ENCODE measurements at places on chromosomes 3 and 15.

GRCh38 chr3:100796556-100796955 lies 87.3 kb downstream of the TFG start:
- peak; percentile 9 for DNase-seq

GRCh38 chr3:127597020-127597771 lies 1.0 kb upstream of the MCM2 start:
- DNase-seq, result no peak

GRCh38 chr3:27127195-27127594 lies 242.0 kb downstream of the NEK10 start:
- no peak for DNase-seq

GRCh38 chr15:52193321-52193720 lies 2.1 kb upstream of the GNB5 start:
- no peak for DNase-seq

DNA sequence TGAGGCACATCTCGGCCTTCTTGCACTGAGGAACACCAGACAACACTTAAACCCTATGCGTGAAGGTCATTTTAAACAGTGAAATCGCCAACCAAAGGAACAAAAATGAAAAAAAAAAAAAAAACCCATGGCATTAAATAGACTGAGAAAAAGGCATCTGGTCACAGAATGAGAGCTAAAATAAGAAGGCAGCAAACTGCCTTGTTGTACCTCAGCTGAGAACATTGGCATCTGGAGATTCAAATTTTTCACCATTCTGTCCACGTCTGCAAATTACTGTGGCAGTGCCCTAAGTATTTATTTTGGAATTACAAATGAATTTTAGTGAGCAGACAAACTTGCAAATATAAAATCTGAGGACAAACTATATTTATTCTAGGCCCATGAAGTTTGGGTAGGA lies 82.6 kb upstream of the POU1F1 start:
- no peak for DNase-seq

GRCh38 chr3:196634224-196634623 lies 5.3 kb upstream of the NRROS start:
- DNase-seq, result no peak

DNA sequence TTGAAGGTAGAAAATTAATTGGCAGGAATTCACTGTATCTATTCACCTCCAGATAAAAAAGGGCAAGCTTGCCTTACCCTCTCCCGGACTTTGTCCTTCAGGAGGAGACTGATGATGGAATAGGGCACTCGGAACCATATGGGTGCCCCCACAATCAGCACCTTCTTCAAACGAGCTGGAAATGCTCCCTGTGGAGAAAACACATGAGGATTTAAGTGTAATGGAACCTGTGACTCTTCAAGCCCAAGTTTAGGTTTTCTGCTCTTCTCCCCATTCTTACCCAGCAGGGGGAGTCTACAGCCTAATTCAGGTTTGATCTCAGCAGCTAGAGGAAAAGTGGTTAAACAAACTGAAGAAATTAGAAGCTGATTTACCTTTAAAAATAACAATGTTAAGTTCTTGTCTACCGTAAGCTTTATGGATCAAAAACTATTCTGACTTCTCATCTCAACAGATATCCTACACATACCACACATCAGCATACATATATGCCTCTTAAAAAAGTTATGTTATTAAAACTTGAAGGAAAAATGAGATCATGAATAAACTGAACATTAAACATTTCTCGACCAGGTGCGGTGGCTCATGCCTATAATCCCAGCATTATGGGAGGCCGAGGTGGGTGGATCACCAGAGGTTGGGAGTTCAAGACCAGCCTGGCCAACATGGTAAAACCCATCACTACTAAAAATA lies 57.5 kb upstream of the SIN3A start:
- peak; percentile 32 for DNase-seq

GRCh38 chr3:5079761-5080160 lies 42.3 kb upstream of the ARL8B start:
- no peak for DNase-seq

- no peak for DNase-seq
These were observed at the start of gene GHRL for GRCh38 chr3:10292505-10293419. GHRL (minus strand) TSS chr3:10292947; CDS start chr3:10290180, 2,767 bp downstream.

- peak; percentile 91 for DNase-seq
These were observed 254.6 kb downstream of the UACA start for GRCh38 chr15:70508561-70509281.

GRCh38 chr15:77622934-77623754 lies 9.6 kb downstream of the LINGO1 start:
- no peak for DNase-seq

DNA sequence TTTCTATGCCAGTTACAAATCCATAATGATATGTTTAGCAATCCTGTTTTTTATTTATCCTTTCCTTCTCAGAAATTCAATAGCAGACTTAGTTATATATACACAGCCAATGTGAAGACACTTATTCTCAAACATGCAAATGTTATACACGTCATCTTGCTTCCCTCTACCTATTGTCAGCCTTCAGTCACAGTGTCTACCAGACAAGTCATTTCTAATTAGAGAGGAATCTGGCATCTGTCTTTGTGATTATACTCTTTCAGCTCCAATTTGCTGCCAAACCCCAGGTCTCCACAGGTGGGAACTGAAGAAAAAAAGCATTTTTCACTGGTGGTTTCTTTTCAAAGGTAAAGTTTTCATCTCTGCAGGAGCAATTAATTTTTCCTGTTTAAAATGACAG lies 793.1 kb downstream of the AGBL1 start:
- DNase-seq, result no peak

GRCh38 chr15:78914027-78914764 lies 30.6 kb downstream of the CTSH start:
- DNase-seq, result no peak

GRCh38 chr3:139935016-139935865 lies at the start of gene CLSTN2:
CLSTN2 (plus strand) TSS chr3:139935185.
- DNase-seq, result peak; percentile 44

DNA sequence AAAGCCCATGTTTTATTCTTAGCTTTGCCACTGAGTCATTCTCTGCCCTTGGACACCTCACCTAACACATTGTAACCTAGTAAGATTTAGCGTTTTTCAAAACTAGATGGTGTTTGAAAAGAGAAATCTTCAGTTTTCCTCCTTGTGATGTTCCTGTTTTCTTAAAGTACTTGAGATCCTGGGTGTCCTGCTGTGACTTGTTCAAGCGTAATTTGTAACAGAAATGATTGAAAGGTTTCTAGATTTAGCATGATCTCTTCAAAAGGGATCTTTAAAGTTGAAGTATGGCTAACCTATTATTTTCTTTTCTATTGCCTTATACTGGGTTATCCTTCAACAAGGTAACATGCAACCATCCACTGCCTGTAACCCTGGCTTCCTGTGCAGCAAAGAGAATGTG lies 32.6 kb upstream of the SPATA16 start:
- no peak for DNase-seq

- no peak for DNase-seq
These were observed 153.2 kb downstream of the CTNNB1 start for GRCh38 chr3:41352510-41352909.

GRCh38 chr15:68508485-68509189 lies 70.2 kb upstream of the CORO2B start:
- DNase-seq, result no peak

GRCh38 chr3:187237741-187238140 lies 40.5 kb downstream of the RTP1 start:
- DNase-seq, result no peak

GRCh38 chr15:82774496-82774895 lies 31.4 kb downstream of the FSD2 start:
- DNase-seq, result no peak

DNA sequence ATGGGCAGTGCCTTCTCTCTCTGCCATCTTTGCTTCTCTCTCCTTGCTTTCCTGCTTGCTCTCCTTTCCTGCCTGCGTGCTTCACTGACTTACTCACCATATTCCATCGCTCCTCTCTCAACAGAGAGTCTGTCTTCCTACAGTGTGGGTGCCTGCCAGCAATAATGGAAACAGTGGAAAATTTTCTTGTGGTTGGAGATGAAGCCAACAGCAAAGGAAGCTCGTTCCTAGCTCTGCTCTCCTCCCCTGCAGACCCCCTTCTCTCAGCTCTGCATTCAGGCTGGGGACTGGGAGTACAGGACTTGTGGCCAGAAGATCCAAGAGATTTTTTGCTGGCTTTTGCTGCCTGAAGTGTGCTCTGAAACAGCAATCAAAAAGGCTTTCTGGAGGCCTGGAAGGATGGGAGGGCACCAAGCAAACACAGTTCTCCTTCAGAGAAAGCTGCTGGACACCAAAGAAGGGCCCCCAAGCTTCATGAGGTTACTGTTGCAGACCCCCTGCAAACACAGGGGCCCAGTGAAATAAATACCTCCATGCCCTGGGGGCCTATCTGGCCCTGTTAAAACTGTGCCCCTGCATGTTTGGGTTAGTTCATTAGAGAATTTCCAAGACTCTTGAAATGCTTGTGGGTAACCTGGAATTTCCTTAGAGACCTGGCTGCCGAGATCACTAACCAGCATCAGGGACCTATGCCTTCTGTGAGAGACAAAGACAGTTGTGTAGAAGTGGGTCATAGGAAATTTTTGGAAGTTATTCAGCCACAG lies 149.9 kb upstream of the RASGRP1 start:
- DNase-seq, result no peak

Measured in cardiac muscle cell (in vitro differentiated cells and primary cell).